ENCODE measurements at places on chromosomes 4 and X.

GRCh38 chr4:89836897-89837384 lies at the start of gene SNCA:
Gene SNCA (minus strand): TSS chr4:89837161. CDS start chr4:89835667, 1,494 bp downstream.
- DNase-seq: no peak

GRCh38 chr4:168978001-168978700 lies 31.9 kb downstream of the CBR4 start:
- no peak for DNase-seq

GRCh38 chrX:149950681-149951080 lies 12.4 kb upstream of the EOLA2 start:
- DNase-seq: no peak

GRCh38 chr4:169611157-169611556 lies 1.2 kb downstream of the NEK1 start:
- DNase-seq: no peak

- DNase-seq: no peak
Observed at GRCh38 chr4:174018236-174018635, 265.2 kb downstream of the FBXO8 start.

All from stimulated activated CD4-positive, alpha-beta T cell treated with anti-CD3 and anti-CD28 coated beads, Interleukin-1b, Interleukin-23, amount 100 ng/mL, for 24 hours (primary cell).